ENCODE measurements at places on chromosomes 1 and 21. TPM values are rescaled to one million over a fixed set of nuclear protein-coding genes. Genes with fewer than 3 reads are reported as not detected.

The ALPL gene
- 6.7 TPM for total RNA-seq

The SLAMF1 gene
- 1.6 TPM for total RNA-seq

The TTLL7 gene
- 107 TPM for total RNA-seq

The C1QA gene
- 249 TPM for total RNA-seq

The TFF2 gene
- not detected for total RNA-seq

The CNTN2 gene
- total RNA-seq, result 1.3 TPM

GRCh38 chr1:83769594-83770318 lies 229.2 kb downstream of the TTLL7 start:
- no peak overlapping the region for H3K27ac ChIP-seq
- no peaks in the 10 kb centered on the region for H3K27me3 ChIP-seq
- no peaks in the 10 kb centered on the region for H3K4me1 ChIP-seq
- H3K4me3 ChIP-seq, result no peak overlapping the region
- H3K36me3 ChIP-seq, result no peaks in the 10 kb centered on the region
- DNase-seq, result no peak

GRCh38 chr1:233638513-233638912 lies 24.6 kb downstream of the KCNK1 start:
- no peak overlapping the region for H3K4me3 ChIP-seq
- no peak for DNase-seq
- H3K36me3 ChIP-seq, result no peaks in the 10 kb centered on the region
- H3K27me3 ChIP-seq, result no peaks in the 10 kb centered on the region
- H3K27ac ChIP-seq, result no peak overlapping the region
- H3K4me1 ChIP-seq, result no peaks in the 10 kb centered on the region

DNA sequence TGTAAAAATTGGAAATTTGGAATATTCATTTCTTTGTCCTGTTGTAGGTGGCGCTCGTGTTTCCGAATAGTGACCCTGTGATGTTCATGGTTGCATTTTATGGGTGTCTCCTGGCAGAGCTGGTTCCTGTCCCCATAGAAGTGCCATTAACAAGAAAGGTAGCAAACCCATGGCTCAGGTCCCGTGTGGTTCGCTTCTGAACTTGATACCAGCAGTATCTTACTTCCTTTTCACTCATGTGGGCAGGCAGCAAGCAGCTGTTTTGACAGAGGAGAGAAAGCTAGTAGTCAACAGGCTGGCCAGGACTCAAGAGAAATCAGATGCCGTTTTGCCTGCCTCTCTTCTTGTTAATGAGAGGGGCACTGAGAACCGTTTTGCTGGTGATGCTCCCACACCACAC lies 72.8 kb downstream of the S100B start:
- peaks cover 4% of the 10 kb centered on the region for H3K36me3 ChIP-seq
- no peak overlapping the region for H3K27ac ChIP-seq

GRCh38 chr1:206705191-206705590 lies 20.5 kb downstream of the MAPKAPK2 start:
- H3K36me3 ChIP-seq, result no peaks in the 10 kb centered on the region
- DNase-seq, result peak; percentile 69
- no peaks in the 10 kb centered on the region for H3K4me1 ChIP-seq

- H3K36me3 ChIP-seq, result no peaks in the 10 kb centered on the region
- no peak overlapping the region for H3K4me3 ChIP-seq
- H3K27ac ChIP-seq, result no peak overlapping the region
- H3K27me3 ChIP-seq, result no peaks in the 10 kb centered on the region
Measured at GRCh38 chr1:189662190-189662589, 815.5 kb downstream of the BRINP3 start.

- H3K27me3 ChIP-seq, result no peaks in the 10 kb centered on the region
- peaks cover 2% of the 10 kb centered on the region for H3K4me1 ChIP-seq
- H3K27ac ChIP-seq, result no peak overlapping the region
- no peaks in the 10 kb centered on the region for H3K36me3 ChIP-seq
- no peak for DNase-seq
- no peak overlapping the region for H3K4me3 ChIP-seq
Measured at GRCh38 chr1:197808880-197809279, 33.6 kb upstream of the DENND1B start.

DNA sequence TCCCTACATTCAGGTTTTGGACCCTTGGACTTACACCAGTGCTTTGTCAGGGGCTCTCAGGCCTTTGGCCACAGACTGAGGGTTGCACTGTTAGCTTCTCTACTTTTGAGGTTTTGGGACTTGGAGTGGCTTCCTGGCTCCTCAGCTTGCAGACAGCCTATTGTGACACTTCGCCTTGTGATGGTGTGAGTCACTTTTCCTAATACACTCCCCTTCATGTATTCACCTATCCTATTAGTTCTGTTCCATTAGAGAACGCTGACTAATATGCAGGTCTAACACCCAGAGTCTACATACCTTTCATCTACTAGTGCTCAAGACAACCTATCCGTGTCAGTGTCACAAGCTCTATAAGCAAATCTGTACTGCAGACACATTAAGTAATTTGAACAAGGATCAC lies 605.3 kb downstream of the KCNT2 start:
- H3K4me1 ChIP-seq, result no peaks in the 10 kb centered on the region
- no peak overlapping the region for H3K4me3 ChIP-seq
- no peak overlapping the region for H3K27ac ChIP-seq
- no peaks in the 10 kb centered on the region for H3K36me3 ChIP-seq
- H3K27me3 ChIP-seq, result no peaks in the 10 kb centered on the region
- DNase-seq, result no peak

- H3K4me3 ChIP-seq, result no peak overlapping the region
- H3K27ac ChIP-seq, result no peak overlapping the region
- DNase-seq, result no peak
- H3K36me3 ChIP-seq, result no peaks in the 10 kb centered on the region
- no peaks in the 10 kb centered on the region for H3K4me1 ChIP-seq
Measured at GRCh38 chr1:207903767-207904166, 7.2 kb downstream of the CD34 start.

DNA sequence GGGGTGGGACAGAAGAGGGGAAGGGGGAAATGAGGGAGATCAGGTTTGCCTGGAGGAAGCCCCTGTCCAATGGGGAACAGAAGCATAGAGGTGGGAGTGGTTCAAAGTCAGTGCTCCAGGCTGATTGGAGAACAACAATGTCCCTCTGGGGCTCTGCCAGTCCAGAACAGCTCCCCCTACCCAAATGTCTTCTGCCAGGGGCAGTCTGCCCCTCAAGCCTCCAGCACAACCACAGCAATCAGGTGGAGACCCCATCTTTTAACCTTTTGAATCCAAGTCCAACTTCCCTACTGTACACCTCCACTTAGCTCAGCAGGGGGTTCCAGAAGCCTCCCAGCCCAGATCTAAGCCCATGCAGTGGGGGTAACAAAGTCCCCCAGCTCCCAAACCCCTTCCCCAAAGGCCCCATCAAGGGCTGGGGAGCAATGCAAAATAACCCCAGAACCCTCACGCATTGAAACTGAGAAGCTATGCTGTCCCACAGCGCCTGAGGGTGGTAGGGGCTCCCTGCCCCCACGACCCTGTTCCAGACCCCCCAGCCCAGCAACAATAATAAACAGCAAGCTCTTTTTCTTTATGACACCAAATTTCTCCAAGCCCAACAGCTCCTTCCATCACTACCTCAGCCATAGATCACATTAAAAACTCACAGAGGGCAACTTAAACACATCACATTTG lies 3.3 kb downstream of the AHDC1 start:
- no peak for DNase-seq
- no peaks in the 10 kb centered on the region for H3K4me1 ChIP-seq
- peak overlapping the region; percentile 18 for H3K27ac ChIP-seq
- no peaks in the 10 kb centered on the region for H3K36me3 ChIP-seq
- no peaks in the 10 kb centered on the region for H3K27me3 ChIP-seq
- no peak overlapping the region for H3K4me3 ChIP-seq

GRCh38 chr1:203017692-203018091 lies 8.6 kb upstream of the PPFIA4 start:
- no peak overlapping the region for H3K4me3 ChIP-seq
- H3K27ac ChIP-seq, result no peak overlapping the region
- H3K36me3 ChIP-seq, result peaks cover 10% of the 10 kb centered on the region

DNA sequence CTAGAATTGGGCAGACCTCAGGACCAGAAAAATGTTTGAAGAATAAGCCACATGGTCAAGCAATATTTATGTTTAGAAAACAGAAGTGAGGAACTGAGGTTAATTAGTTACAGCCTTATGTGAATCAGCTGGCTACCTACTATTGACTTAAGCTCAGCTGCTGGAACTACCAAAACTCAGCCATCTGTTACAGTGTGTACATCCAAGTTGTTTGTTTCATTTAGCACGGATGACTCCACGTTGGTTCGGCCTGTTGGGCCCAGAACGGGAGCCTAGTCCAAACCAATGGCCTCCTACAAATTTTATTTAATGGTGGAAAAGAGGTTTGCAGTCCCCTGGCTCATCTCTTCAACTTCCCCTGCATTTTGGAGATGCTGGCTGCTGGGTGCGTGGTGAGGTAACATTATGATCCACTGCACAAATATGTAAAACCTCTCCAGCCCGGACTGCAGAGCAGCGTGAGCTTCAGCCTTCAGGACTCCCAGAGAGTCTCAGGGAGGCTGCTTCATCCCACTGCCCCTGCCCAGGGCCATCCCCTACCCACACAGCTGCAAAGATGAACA lies 143.4 kb downstream of the ZZZ3 start:
- H3K4me3 ChIP-seq, result no peak overlapping the region
- no peak overlapping the region for H3K27ac ChIP-seq
- H3K4me1 ChIP-seq, result no peaks in the 10 kb centered on the region
- no peaks in the 10 kb centered on the region for H3K36me3 ChIP-seq
- DNase-seq, result no peak
- H3K27me3 ChIP-seq, result no peaks in the 10 kb centered on the region

DNA sequence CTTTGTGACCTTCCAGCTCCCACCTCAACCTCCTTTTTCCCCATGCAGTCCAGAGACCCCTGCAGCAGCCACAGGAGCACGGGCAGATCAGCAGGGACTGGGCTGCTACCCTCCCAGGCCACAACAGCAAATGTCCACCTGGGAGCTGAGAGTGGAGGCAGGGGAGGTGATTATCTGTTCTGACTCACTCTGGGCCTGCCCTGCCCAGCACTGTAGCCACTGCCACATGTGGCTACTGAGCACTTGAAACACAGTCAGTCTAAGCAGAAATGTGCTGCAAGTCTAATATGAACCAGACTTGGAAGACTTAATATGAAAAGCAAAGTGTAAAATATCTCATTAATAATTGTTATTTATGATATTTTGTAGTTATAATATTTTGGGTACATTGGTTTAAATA lies 148.9 kb upstream of the VANGL1 start:
- no peak overlapping the region for H3K27ac ChIP-seq
- no peaks in the 10 kb centered on the region for H3K27me3 ChIP-seq
- no peaks in the 10 kb centered on the region for H3K4me1 ChIP-seq
- H3K36me3 ChIP-seq, result no peaks in the 10 kb centered on the region
- H3K4me3 ChIP-seq, result no peak overlapping the region

- DNase-seq, result no peak
- H3K4me1 ChIP-seq, result no peaks in the 10 kb centered on the region
- H3K4me3 ChIP-seq, result no peak overlapping the region
- H3K27ac ChIP-seq, result no peak overlapping the region
- H3K36me3 ChIP-seq, result no peaks in the 10 kb centered on the region
- H3K27me3 ChIP-seq, result no peaks in the 10 kb centered on the region
Measured at GRCh38 chr1:59732214-59732955, 82.4 kb upstream of the HOOK1 start.

GRCh38 chr1:102790997-102791396 lies 317.3 kb downstream of the COL11A1 start:
- H3K4me3 ChIP-seq, result no peak overlapping the region
- no peaks in the 10 kb centered on the region for H3K36me3 ChIP-seq
- DNase-seq, result no peak
- no peaks in the 10 kb centered on the region for H3K4me1 ChIP-seq
- no peak overlapping the region for H3K27ac ChIP-seq

DNA sequence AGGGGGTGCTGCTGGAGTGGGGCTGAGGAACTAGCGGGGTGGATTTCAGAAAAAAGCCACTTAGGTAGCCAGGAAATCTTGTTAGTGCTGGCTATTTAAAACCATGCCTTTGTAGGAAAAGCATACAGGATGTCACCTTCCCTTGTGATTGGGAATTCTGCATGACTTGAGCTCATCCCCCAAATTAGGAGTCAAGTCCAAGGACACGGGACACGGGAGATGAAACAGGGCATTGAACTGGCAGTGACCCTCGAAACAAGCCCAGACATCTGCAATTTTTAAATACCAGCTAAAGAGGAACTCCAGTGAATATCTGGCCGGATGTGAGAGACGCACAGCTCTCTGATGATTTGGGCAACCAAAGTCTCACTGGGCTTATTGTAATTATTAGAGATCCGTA lies 32.8 kb downstream of the C2CD2 start:
- H3K4me1 ChIP-seq, result peaks cover 2% of the 10 kb centered on the region
- DNase-seq, result no peak
- H3K27ac ChIP-seq, result no peak overlapping the region
- no peaks in the 10 kb centered on the region for H3K36me3 ChIP-seq

DNA sequence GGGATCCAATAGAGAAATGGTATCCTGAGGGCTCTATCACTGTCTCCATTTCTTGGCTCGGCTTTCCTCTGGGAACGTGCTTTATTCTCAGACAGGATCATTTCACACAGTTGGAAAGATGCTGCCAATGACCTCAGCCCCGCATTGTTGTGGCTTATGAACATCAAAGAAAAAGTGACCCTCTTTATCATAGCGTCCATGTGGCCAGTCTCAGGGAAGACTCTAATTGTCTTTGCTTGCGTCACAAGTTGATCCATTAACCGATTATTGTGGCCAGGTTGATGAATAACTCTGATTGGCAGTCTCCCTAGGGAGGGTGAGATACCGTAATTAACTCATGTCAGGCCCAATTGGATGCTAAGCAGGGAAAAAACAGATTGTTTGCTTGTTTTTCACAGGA lies 10.4 kb upstream of the TMEM9 start:
- no peaks in the 10 kb centered on the region for H3K36me3 ChIP-seq
- H3K27me3 ChIP-seq, result no peaks in the 10 kb centered on the region
- no peak for DNase-seq
- H3K27ac ChIP-seq, result no peak overlapping the region

DNA sequence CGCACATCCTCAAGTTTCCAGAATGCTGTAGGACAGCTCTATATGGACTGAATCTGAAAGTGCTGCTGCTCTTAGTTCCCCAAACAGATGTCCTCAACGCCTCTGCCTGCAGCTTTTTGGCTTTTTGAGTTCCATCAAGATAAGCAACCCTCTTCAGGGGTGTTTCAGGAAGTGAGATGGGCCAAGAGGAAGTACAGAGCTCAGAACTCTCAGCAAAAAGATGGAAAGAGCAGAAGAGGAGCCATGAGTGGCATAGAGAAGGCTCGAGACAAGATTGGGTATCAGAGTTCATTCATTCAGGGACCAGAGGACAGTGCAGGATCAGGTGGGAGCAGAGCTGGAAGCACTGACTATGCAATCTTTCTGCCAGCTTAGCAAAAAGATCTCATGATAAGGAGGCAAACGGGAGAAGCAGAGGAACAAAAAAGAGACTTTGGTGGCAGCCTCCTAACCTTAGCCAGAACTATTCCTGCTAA lies at the start of the genes ADORA3 and TMIGD3:
Gene ADORA3 (minus strand): TSS at position 49 of the 476 bp plus-strand sequence. CDS start 279 bp downstream, outside the sequence.
Gene TMIGD3 (minus strand): TSS at position 49 of the 476 bp plus-strand sequence. CDS start 279 bp downstream, outside the sequence.
- no peaks in the 10 kb centered on the region for H3K27me3 ChIP-seq
- no peaks in the 10 kb centered on the region for H3K4me1 ChIP-seq
- no peak within 1 kb of the TSS for H3K27ac ChIP-seq
- H3K36me3 ChIP-seq, result no peaks in the 10 kb centered on the region
- no peak within 1 kb of the TSS for H3K4me3 ChIP-seq
